Stimulated activated CD8-positive, alpha-beta memory T cell treated with anti-CD3 and anti-CD28 coated beads, Interleukin-7, amount 100 ng/mL, for 1 hour (primary cell): ENCODE measurements at places on chromosomes 5 and 9.

DNA sequence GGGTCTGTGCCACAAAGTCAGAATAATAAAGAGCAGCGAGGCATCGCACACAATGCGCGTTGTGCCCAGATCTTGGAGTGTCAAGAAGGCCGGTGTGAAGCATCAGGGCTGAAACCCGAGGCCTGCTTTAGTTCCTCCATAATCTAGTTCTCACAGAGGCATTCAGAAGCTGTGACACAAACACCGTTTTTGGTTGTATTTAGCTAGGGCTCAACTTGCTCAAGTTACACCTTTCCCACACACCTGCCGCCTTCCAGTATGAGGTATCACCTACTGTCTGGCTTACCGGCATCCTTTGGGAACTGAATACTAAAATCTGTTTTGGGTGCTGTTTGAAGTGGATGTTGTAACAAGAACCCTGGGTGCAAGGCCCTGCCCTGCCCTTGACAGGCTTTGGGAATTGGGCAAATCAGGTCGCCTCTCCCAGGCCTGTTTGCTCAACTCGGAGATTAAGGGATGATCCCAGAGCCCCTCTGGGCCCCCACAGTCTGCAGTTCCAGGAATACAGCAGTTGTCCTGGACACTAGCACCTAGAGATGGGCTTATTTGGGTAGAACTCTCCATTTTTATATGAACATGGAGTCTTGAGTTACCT lies 27.0 kb downstream of the SLC25A25 start:
- no peak for DNase-seq

- no peak for DNase-seq
Measured at GRCh38 chr5:157487358-157487757, 27.3 kb downstream of the NIPAL4 start.

- DNase-seq, result no peak
Measured at GRCh38 chr5:33984671-33985124, at the start of gene SLC45A2. Gene SLC45A2 (minus strand): TSS chr5:33984693. CDS start chr5:33984583, 110 bp downstream.

- no peak for DNase-seq
Measured at GRCh38 chr9:126207256-126207655, 119.4 kb upstream of the MVB12B start.

DNA sequence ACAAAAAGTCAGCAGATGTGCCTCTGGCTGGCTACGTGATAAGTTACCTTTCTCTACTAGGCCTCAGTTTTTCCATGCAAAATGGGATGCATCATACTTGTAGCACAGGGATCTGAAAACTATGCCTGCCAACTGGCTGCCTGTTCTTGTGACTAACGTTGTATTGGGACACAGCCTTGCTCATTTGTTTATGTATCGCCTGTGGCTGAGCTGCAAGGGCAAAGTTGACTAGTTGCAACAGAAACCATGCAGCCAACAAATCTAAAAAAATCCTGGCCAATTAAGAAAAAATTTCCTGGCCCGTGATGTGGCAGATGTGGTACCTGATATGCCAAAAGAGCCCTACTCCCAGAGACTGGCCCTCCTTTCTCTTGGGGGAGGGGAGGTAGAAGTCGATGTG lies 131.3 kb downstream of the SEC61B start:
- DNase-seq, result no peak

DNA sequence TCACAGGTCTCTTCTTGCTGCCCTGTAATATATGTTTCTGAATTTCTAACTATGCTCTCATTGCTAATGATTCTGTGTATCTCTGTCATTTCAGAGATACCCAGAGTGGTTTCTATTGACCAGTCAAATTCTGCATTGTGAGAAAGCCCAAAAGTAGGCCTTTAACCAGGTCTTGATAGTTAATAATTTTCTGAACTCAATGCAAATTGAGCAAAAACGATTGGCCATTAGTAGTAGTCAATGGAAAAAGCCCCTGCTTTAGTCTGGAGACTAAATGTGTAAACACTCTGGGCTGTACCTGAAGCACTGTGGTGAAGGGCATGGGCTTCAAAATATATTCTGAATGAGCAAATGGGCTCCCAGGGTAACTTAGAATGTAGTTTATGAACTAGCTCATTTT lies 307.6 kb downstream of the ARL15 start:
- no peak for DNase-seq

DNA sequence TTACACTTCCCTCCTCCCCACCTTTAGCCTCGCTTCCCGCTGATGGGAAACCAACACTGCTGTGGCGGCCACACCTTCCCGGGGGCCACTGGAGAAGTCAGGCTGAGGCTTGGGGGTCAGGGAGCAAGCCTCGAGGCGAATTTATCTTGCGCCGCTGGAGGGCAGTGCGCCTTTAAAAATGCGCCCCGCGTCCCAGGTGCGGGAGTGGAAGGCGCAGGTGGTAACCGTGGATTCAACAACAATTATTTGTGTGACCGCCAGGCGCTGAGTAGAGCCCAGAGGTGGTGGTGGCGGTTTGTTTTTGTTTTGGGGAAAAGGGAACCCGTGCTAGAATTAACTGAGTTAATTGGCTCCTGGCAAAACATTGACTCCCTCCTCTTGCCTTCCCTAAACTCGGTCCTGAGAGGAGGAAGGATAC lies 1.1 kb downstream of the CFAP77 start:
- peak; percentile 50 for DNase-seq
